ENCODE measurements at places on chromosomes 5 and 9.

- no peak for DNase-seq
Measured at GRCh38 chr5:113387844-113388243, 46.9 kb downstream of the TSSK1B start.

DNA sequence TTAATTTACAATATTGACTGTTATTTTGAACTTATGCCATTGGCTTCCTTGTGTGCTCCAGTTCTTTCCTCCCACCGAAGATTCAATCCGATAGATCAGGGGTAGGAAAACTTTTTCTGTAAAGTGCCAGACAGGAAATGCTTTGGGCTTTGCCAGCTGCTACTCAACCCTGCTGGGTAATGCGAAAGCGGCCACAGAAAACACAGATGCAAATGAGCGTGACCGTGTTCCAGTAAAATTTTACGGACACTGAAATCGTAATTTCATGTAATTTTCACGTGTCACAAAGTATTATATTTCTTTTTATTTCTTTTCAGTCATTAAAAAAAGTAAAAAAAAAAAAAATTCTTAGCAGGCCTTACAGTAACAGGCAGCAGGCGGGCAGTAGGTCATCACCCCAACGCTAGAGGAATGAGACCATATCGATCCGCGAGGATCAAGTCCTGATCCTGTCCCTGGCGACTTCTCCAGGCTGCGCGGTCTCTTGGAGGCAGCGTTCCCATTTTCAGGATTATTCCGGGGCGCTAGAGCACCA is 599 bp downstream of the NMRK1 start:
- peak; percentile 30 for DNase-seq

GRCh38 chr5:116727248-116727647 is 152.6 kb upstream of the SEMA6A start:
- no peak for DNase-seq

DNA sequence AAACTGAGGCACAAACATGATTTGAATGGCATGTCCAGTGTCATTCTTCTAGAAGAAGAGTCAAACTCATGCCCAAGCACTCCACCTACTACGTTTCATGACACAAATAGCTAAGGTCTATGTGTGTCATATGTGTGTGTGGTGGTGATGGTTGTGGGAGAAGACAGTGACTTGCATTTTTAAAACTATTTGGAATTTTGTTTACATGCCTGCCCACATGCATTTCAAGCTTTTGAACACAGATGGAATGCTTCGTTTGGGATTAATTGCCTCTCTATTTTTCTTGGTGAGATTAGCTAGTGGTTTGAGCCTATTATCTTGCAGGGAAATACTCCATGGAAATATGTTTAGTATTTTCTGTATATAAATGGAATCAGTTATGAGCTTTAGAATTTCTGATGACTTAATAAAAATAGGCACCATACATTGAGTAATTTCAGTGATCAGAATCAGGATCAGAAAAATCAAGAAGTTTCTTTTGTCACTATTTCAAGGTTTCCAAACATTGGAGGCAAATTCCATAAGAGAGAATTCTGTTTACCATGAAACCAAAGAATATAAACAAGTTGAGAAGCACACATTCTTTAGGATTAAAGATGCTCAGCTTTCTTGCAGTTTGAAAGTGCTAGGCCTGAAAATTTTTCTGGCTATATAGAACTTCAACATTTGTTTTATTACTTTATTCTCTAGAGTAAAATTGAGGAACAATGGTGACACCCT is 260.3 kb upstream of the SEMA6A start:
- DNase-seq, result no peak

DNA sequence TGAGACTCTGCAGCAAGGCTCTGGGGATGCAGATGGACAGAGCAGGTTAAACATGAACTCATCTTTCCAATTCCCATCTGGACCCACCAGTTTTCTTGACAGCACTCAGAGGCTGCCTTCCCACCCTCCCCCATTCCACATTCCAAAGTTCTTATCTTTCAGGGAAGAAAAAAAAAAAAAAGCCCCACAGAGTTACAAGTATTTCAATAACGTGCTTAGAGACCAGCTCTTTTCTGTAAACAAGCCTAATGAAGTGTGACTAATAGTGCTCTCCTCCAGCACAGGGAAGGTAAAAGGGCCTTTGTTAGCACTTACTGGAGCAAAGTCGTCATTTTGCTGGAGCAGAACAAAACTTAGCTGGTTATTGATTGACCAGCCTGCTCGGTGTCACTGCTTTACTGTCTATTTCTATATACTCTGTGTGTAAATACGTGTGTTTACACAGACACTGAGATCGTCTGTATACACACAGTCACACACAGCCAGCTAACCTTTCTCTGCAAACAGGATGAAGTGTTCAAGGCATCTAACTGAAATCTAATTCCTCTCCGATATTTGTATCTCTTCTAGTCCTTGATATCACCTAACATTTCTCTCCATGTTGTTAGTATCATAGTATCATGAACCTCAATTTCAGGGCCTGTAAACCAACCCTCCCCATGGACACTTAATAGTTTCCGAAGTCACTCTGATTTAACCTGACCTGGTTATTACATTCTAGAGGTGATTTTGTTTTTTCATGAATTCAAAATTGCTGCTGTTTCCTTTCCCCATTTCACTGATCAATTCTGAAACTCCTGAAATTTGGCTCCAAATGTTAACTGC is 84.9 kb downstream of the ZNF608 start:
- no peak for DNase-seq

GRCh38 chr5:33341351-33341750 is 99.4 kb upstream of the TARS1 start:
- no peak for DNase-seq

DNA sequence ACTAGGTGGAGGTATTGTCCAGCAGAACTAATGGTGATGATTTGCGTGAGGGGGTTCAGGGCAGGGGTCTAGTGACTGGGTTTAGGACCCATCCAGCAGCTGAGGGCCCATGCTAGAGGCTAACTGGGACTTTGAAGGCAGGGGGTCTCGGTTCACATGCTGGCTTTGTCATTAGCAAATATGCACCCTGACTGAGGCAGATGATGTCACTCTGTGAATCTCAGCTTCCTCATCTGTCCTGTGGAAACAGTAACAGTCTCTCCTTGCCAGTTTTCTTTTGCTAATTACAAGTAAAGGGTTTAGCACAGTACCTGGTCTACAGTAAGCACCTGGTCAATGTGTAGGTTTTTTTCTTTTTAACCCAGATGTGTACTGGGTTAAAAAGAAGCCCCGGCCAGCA is 5.2 kb downstream of the SH2D3C start:
- DNase-seq, result no peak

DNA sequence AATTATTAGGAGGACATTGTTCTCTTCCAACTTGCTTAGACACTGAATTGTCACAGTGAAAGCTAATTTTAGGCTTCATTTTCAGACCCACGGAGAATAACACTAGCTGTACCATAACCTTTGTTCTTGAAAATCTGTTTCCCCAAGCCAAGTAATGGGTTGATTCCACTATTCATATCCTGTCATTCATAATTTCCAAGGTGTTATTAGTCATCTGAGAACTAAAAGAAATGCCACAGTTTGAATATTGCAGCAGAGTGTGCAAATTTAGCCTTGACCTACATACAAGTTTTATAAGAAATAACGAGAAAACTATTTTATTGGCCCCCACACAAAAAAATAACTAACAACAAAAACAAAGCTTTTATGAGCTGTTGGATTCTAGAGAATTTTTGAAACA is 148.5 kb upstream of the TYRP1 start:
- DNase-seq, result no peak

DNA sequence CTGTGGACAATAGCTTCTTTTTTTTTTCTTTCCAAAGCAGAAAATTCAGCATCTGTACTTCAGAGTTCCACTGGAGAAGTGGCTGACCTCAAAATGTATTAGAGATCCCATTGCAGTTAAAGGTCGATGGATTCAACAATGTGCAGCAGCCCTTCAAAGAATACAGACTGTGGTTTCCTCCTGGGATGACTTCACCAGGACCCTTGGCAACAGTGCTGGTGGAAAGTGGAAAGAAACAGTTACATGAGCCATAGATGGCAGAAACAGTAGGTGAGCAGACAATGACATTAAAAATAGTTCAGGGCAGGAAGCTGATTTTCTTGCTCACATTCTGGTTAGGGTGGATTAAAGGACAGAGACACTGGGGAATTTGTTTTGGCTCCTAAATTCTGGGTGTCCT is 62.4 kb downstream of the SLC28A3 start:
- no peak for DNase-seq

DNA sequence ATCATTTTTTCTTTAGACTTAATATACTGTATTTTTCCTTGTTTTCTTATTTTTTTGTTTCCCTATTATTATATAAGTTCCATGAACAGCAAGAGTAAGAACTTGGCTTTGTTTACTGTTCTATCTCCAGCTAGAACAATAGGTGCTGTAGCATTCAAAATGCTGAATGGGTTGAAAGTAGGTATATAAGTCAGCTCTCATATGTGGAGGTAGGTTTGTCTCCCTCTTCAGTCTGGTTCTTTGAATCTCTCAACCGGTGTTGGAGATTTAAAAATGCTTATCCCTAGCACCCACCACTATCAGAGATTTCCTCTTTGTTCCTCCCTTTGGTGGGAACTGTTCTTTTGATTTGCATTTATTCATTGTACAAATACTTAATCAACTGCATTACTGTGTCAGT is 87.5 kb upstream of the FSD1L start:
- no peak for DNase-seq

- no peak for DNase-seq
Measured at GRCh38 chr9:112032743-112033142, 136.1 kb downstream of the UGCG start.

DNA sequence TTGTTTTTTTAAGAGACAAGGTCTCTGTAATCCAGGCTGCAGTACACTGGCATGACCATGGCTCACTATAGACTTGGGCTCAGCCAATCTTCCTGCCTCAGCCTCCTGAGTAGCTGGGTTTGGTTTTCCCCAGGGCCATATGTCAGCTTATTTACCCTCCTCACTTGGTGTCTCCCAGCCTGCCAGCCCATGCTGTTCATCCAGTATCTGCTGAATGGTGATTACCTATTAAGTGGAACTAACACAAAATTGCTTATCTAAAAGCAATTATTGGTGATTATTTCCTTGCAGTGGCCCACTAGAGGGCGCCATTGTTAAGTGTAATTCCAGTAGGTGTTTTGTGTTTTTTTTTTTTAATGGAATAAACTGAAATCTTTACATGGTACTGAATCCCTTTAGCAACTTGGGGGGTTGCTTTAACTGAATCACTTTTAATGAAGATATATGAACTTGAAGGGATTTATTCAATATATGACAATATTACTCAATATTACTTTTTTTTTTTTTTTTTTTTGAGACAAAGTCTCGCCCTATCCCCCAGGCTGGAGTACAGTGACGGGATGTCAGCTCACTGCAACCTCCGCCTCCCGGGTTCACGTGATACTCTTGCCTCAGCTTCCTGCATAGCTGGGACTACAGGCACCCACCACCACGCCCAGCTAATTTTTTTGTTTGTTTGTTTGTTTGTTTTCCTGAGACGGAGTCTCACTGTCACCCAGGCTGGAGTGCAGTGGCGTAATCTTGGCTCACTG is 13.8 kb downstream of the EXOSC2 start:
- DNase-seq, result peak; percentile 46

GRCh38 chr5:139513852-139514485 is 31.4 kb upstream of the STING1 start:
- DNase-seq, result no peak

- DNase-seq, result peak; percentile 46
Measured at GRCh38 chr5:134070725-134071613, 43.5 kb upstream of the TCF7 start.

DNA sequence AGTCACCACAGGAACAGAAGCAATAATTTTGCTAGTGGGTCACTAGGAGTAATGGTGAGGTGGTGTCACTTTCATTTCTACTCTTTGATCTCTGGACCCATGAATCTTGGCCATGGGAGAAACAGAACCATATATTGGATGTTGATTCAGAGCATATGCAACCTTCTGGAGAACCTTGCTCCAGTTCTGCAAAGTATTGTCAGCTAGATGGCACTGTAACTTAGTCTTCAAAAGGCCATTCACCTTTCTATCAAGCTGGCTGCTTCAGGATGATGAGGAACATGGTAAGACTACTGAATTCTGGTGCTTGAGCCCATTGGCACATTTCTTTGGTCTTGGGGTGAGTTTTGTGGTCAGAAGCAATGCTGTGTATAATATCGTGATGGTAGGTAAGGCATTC is 129.1 kb upstream of the FBN2 start:
- no peak for DNase-seq

DNA sequence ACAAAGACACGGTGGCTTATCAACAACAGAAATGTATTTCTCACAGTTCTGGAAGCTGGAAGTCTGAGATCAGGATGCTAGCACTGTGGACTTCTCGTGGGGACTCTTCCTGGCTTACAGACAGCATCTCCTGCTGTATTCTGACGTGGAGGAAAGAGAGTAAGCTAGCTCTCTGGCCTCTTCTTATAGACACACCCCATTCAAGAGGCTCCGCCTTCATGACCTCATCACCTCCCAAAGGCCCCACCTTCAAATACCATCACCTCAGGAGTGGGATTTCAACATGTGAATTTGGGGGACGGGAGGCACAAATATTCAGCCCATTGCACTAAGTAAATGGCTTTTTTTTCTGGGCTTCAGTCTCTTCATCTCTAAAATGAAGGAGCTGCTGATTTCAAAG is 27.6 kb downstream of the KCNMB1 start:
- DNase-seq, result no peak

DNA sequence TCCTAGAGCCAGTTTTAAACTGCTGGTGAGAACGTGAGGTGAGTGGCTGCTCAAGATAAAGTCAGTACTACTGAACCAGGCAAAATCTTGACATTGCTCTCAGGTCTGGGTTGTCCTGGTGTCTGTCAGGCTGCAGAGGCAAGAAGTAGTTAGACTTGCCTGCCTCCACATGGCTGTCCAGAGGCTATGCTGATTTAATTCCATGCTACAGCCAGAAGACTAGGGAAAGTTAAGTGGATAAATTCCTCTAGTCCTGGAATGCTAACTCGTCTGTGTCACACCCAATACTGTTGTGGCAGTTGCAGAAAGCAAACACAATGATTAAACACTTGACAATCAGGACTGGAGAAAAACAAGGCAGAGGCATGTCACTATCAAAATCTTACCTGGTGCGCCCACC is 118.9 kb downstream of the ACER2 start:
- DNase-seq, result no peak

- DNase-seq, result no peak
Measured at GRCh38 chr9:72128526-72128925, 20.7 kb upstream of the GDA start.

DNA sequence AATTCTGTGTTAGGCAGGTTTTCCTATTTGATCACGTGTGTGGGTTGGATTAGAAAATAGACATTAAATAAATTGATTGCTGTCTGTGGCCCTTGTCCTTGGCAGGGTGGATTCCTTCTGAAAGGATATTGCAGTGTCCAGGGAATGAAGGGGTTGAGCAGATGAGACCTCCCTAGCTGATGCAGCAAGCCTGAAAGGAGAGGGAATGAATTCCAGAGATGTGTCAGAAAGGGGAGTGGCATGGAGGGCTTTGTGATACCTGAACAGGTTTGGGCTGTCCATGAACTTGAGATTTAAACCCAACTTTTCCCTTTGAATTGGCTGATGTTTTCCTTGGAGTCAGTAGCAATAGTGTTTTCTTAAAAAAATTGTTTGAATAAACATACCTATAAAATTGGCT is 66.8 kb downstream of the ADCY2 start:
- no peak for DNase-seq

- DNase-seq, result no peak
Measured at GRCh38 chr5:170704417-170705192, 78.9 kb upstream of the GABRP start.

Measured in activated T-cell treated with anti-CD3 and anti-CD28 coated beads for 24 hours (primary cell).